ENCODE measurements at places on chromosomes 2 and 18. TPM values are rescaled to one million over a fixed set of nuclear protein-coding genes. Genes with fewer than 3 reads are reported as not detected.

NT5C1B gene
- not detected for total RNA-seq

CXCR1 gene
- total RNA-seq = not detected

DNA sequence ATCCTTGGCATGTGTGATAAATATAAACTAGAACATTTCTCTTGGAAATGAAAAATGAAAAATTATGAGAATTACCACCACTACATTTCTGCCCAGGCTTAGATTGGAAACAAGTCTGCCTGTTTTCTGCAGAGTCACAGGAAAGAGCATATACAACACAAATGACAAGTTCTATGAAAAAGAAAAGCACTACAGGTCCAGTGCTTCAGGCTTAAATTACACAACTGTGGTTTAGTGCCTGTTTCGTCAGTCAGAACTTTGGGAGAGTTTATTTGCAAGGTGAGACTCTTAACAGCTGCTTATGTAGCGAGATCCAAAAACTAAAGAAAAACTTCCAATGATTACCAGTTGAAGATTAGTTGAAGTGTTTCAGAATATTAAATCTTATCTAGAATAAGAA, 68.9 kb downstream of the RTN4 start:
- peak; percentile 46 for DNase-seq

GRCh38 chr2:11144077-11144737, 11.1 kb upstream of the SLC66A3 start:
- no peak for DNase-seq

- no peak for DNase-seq
Measured at GRCh38 chr2:68937346-68938055, 15.2 kb downstream of the GKN2 start.

DNA sequence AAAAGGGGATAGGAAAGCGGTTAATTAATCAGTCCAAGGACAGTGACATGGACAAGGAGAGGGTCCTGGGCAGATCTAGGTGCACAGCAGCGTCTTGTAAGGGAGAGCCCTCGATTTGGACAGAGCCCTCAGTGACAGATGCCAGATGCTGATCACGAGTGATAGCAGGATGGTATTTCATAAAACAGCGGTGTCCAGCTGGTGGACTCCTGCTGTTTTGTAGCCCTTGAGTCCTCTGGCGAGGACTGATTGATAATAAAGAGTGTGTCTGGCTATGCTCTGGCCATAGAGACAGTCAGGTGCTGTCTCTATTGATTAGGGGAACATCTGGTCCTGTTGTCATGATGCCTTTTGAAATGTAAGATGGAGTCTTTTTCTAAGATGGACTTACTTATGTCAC, 180.7 kb downstream of the NCK2 start:
- DNase-seq = no peak

GRCh38 chr2:98827625-98828368, 96.9 kb upstream of the MGAT4A start:
- no peak for DNase-seq
